ENCODE measurements at places on chromosomes 5 and 9.

GRCh38 chr5:33341351-33341750 lies 99.4 kb upstream of the TARS1 start:
- peaks cover 36% of the 10 kb centered on the region for H3K4me1 ChIP-seq
- H3K27me3 ChIP-seq = no peaks in the 10 kb centered on the region
- no peak for DNase-seq
- H3K4me3 ChIP-seq = no peak overlapping the region
- H3K36me3 ChIP-seq = no peaks in the 10 kb centered on the region
- no peak overlapping the region for H3K27ac ChIP-seq

- H3K27ac ChIP-seq = no peak overlapping the region
- no peaks in the 10 kb centered on the region for H3K27me3 ChIP-seq
- H3K4me1 ChIP-seq = peaks cover 5% of the 10 kb centered on the region
- H3K4me3 ChIP-seq = no peak overlapping the region
These were observed 9.9 kb downstream of the PHAX start for GRCh38 chr5:126610616-126611015.

DNA sequence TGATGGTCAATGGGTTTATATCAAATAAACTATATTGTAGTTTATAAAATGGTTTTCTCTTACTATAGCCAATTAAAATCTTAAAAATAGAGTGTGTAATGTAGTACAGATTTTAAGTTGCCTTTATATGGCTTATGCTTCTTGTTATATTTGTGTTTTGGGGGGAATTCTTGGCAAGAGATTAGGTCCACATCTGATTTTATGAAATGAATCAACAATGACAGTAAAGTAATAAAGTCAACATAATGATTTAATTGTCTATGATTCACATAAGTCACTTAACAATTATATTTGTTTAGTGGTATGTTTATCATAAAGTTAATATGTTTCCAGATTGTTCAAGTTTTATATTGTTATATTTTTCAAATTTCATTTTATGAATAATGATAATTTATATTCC lies 164.8 kb downstream of the COMMD10 start:
- no peaks in the 10 kb centered on the region for H3K36me3 ChIP-seq
- no peak overlapping the region for H3K27ac ChIP-seq
- no peak overlapping the region for H3K4me3 ChIP-seq
- DNase-seq = no peak

DNA sequence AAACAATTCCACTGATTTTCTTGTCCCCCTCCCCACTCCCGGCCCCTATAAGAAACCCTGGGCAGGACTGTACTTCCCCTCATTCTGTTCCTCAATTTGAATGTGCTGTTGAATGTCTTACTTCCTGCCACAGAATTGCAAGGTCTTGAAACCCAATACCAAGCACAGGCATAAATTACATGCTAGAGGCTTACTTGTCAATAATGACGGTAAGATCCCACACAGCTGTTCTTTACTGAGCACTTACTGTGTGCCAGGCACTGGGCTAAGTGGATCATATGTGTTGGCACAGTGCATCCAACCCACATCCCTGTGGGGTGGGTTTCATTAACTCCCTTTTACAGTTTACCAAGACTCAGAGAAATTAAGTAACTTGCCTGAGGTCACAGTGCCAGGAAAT lies 63.4 kb downstream of the MVB12B start:
- no peak overlapping the region for H3K27ac ChIP-seq
- H3K4me1 ChIP-seq = peaks cover 2% of the 10 kb centered on the region
- no peak overlapping the region for H3K4me3 ChIP-seq
- H3K36me3 ChIP-seq = no peaks in the 10 kb centered on the region
- no peaks in the 10 kb centered on the region for H3K27me3 ChIP-seq
